Muscle of back (tissue), 13 donors: ENCODE measurements at places on chromosomes 2 and 18.
A peak's percentile ranks its signal among the peaks of the same experiment; 100 is the strongest.

DNA sequence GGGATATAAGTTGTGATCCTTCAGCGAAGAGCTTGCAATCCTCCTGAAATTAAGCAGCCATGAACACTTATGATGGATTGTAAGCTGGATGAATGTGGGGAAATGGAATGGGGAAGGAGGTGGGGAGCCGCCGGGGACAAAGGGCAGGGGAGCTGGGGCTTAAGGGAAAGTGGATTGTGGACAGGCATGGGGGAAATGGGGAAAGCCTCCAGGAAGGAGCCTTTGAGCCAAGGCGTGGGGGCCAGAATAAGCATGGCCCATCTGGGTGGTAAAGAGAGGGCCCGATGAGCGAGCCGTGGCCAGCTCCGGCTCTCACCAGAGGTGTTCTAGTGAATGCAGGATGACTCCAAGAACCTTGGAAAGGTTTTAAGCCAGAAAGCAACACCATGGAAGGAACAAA is 124.0 kb downstream of the SMAD7 start:
- DNase-seq = no peak

DNA sequence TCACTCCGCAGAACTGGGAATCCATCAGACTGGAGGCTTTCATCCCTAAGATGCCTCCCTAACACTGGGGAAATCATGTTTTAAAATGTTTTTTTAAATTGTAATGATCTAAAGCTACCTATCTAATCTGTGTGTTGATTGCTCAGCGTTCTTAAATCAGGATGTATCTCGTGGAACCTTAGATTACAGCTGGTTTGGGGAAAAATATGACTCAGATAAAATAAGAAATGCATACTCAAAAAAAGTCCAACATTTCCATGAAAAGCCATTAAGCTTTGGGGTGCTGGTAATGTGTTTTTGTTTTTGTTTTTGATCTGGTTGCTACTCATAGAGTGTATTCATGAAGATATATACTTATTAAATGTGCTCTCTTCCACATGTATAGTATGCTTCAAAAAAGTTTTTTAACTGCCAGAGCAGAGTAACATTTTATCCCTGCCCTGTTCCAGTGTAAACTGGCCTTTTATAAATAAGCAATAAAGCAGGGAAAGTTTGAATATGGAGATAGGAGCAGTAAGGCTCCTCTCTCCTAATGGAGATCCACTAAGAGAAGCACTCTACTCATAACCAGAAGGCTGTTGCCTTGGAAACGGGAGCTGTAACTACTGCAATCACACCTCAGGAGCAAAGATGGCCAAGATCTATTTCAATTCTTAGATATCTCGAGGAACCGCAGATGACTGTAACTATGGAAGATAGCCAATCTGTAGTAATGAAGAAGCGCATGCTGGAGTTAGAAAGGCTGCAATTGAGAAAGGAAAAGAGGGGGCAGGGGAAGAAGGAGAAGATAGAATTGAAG is 41.6 kb downstream of the ANKRD44 start:
- peak; percentile 45 for DNase-seq

GRCh38 chr2:234512884-234513669 is 16.2 kb upstream of the ARL4C start:
- DNase-seq = no peak

DNA sequence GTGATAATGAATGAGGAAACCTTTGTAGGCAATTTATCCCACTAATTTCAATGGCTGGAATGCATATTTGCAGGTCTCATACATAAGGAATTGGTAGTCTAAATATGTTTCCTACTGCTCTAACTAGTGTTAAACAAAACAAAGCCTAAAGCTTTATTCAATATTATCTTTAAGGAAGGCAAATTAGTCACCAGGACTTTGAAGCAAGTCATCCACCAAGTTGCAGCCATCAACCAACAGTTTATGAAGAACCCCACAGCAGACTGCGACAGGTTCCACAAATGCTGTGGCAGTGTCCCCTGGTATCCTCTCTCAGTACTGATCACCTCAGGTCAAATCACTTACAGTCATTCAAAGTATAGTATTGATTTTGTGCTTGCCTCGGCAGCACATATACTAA is 181.5 kb upstream of the ZFP36L2 start:
- no peak for DNase-seq

- no peak for DNase-seq
Observed at GRCh38 chr2:144285324-144285723, 234.6 kb downstream of the ZEB2 start.

DNA sequence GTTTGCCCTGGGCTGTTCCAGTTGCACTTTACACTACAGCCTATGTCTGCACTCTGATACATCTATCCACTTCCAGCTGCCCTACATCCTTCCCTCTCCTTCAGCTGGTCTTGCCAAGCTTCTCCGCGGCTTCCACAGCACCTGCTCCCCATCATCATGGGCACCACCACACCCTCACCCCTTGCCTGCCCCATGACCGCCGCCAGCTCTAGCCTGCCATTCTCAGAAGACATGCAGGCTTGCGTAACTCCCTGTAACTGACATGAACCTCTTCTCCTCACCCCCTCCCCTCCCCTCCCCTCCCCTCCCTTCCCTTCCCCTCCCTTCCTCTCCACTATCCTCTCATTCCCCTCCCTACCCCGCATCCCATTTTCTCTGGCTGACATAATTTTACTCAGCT is 46.0 kb downstream of the PAX8 start:
- peak; percentile 50 for DNase-seq

GRCh38 chr2:119049968-119050704 is 108.1 kb downstream of the MARCO start:
- DNase-seq = no peak

DNA sequence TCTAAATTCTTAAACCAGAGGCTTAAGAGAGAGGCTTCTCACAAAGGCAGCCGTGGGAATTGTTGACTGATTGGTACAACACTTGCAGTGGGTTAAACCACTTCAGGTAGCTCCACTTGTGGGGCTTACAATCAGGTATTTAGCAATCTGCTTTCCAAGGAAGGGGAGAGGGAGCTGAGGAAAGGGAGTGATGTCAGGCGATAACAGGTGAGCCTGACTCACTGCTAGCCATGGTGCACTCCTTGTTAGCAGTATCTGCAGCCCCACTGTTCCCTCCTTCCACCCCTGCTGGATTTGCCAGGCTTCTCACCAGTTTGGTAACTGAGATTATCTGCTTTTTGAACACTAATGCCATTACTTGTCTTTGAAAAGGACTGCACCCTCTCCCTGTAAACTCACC is 1056.7 kb upstream of the FANCL start:
- no peak for DNase-seq

DNA sequence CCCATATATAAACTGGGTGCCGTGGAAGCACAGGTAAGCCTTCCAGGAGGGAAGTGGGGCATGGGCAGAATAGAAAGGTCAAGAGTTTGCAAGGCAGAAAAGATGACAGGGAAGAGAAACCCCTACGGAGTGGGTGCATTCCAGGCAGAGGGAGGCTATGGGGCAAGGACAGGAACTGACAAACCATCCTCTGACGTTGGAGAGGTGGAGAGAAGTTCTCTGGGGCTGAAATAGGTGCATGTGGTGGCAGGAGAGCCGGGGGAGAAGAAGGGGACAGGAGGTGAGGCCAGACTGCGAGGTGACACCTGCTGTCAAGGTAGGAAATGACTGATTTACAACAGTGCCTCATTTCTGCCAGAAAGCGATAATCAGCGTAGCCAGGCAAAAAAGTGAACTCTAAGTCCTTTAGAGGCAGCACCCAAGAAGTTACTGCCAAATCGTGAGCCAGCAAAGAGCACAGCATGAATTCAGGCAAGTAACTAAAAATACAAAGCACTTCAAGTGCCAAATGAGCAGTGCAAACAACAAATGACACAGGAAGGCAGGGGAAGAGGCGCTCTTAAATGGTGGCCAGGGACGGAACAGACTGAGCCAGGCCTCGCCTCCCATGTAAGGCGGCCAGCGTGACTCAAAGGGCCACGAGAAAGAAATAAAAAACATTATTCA is 113.3 kb upstream of the ACVR1C start:
- DNase-seq = no peak

DNA sequence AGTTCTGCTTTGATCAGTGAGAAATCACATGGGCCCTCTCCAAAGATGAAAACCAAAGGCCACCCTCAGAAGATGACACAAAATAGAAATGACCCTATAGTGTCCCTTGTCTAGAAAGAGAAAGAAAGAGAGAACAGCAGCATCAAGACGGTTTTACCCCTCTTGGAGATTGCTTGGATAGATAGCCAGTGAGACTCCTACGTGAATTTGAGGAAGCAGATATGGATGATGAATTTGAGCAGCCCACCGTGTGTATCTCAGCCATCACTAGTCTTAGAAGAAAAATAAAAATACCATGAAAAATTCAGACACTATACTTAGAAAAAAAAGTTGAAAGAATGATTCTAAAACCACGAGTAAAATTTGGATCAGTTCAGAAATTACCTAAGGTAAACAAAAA is 329.1 kb upstream of the CNTNAP5 start:
- no peak for DNase-seq

GRCh38 chr2:46010223-46010924 is 286.8 kb upstream of the EPAS1 start:
- DNase-seq = no peak

DNA sequence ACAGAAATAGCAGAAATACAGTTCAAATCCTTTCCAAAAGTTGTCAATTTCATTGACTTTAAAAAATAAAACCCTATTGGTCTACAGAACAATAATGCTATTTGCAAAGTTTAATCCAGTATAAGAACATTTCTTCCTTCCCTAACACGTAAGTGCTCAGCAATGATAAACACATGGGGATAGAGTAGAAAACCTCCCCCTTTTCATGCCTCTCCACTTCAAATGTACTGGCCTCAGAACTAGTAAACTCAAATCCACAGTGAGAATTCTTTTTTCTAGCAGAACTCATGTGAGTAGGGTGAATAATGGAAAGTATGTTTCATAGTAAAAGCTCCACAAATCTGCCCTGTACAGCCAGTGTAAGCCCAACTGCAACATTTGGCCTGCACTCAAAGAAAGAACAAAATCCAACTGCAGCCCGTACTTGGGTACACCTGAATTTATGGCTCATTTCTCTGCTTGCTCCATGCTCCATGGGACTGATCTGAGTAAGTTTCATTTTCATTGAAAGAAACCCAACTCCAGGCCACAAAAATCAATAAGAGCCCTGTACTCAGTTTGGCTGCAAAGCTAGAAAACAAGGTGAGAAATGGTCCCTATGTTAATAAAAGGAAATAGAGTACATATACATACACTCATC is 115.0 kb upstream of the RMDN2 start:
- no peak for DNase-seq

DNA sequence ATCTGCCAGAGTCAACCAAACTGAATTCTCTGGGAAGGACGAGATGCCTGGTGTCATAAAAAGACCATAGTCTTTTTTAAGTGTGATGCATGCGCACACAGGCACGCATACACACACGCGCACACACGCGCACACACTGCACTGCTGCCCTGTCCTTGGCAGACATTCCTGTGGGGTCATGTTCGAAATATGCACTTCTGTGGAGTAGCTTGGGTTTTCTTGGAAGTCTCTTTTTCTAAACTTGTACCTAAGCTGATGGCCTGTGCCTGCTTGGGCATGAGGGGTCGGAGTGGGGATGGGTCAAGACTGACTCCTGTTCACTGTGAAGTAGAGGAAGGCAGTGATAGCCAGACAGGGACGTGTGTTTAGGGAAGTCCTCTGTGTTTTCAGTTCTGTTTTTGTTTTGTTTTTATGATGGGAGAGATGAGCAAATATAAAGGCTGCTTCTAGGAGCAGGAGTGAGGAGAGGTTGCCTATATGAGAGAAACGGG is 4.0 kb upstream of the RMC1 start:
- no peak for DNase-seq

DNA sequence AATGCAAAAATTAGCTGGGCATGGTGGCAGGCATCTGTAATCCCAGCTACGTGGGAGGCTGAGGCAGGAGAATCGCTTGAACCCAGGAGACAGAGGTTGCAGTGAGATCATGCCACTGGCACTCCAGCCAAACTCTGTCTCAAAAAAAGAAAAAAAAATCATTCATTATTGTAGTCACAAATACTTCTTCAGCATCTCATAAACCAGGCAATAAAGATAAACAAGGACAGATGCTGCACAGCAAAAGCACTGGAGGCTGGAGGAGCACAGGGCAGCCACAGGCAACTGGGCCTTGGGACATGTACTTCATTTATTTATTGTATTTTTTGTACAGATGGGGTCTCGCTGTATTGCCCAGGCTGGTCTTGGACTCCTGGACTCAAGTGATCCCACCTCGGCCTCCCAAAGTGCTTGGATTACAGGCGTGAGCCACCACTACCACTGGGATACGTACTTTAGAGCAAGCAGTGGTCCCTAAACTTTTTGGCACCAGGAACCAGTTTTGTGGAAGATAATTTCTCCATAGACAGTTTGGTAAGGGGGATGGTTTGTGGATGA is 16.8 kb upstream of the MAT2A start:
- no peak for DNase-seq

DNA sequence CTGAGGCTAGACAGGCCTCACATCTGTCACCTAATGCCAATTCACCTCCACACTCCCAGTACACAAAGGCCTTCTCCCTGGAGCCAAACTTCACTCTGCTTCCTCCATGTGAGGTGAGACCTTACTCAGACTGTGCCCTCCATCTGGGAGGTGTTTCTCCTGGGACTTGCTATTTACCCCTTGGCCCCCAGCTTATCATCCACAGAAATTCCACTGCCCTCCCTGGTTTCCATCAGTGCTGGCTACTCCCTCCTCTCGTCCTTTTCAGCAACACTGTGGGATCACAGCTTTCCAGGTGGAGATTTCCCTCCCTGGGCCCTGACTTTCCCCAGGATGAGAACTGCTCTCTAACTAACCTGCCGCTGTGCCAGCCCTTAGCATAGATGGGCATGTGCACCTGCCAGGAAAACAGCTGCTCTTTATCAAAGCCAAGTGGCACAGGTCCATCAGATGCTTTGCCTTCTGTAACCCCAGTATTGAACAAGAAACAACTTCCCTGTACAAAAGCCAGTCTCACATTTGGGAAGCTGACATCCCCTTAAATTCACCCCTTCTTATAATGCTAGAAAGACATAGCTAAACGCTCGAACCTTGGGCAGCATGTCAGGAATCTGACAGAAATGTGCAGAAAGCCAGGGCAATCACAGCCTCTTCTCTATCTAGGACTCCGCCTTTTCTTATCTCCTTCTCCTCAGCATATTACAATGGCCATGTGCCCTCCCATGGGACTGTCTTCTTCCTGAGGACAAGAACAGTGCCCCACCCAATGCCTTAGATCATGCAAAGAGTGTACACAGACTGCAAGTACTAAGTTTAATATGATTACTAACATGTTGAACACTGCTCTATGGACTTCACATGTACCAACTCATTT is 535.5 kb upstream of the ID2 start:
- no peak for DNase-seq

DNA sequence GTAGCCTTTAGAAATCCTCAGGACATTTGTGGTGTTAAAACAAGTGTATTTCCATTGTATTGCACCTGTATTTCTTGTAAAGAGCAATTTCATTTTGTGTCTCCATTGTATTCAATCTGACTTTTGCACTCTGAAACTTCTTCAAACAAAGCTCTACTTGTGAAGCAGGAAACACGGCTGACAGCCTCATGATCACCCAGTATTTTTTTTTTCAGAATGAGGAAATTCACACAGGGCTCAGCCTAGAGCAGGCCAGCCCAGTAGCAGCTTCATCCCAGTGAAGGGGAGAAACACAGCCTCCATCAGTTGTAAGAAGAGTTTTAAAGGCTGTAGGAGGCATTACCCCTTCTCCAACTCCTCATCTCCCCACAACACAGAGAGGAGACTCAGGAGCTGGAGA is 175.9 kb upstream of the KLHL29 start:
- DNase-seq = no peak

GRCh38 chr2:51165534-51166260 is 133.8 kb upstream of the NRXN1 start:
- no peak for DNase-seq

- no peak for DNase-seq
Observed at GRCh38 chr2:170014769-170015168, 163.2 kb upstream of the MYO3B start.
